Renal cortex interstitium (tissue), 15 donors: ENCODE measurements at places on chromosomes 12 and 14. TPM values are rescaled to one million over a fixed set of nuclear protein-coding genes. Genes with fewer than 3 reads are reported as not detected.
A peak's percentile ranks its signal among the peaks of the same experiment; 100 is the strongest.

TEX52 gene
- polyA plus RNA-seq = 0.89 TPM

AMN gene
- 42.7 TPM for polyA plus RNA-seq

VRTN gene
- not detected for polyA plus RNA-seq

FGF6 gene
- not detected for polyA plus RNA-seq

CEBPE gene
- 0.16 TPM for polyA plus RNA-seq

GLIPR1L1 gene
- 0.86 TPM for polyA plus RNA-seq

DNAI7 gene
- 9.0 TPM for polyA plus RNA-seq

MON2 gene
- polyA plus RNA-seq = 78.1 TPM

TNFAIP2 gene
- 38.0 TPM for polyA plus RNA-seq

DNA sequence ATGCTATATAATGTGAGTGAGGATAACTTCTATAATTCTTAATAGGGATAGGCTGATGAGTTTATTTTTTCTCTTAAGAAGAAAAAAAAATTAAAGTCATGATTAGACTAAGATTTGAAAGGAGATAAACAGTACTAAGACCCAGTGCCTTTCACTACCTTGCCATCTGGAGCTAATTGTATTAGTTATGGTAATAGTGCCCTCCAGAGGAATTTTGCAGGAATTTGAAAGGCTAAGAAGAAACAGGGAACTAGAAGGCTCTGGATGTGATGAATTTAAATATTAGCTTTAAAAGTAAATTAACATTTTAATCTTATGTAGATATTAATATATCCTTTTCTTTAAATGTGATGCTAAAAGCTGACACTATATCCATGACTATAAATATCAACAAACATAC, 36.6 kb upstream of the PIK3C2G start:
- no peak for DNase-seq

- DNase-seq = no peak
Measured at GRCh38 chr14:39303115-39303514, 69.4 kb downstream of the MIA2 start.

GRCh38 chr12:123398550-123399254, 14.8 kb downstream of the KMT5A start:
- no peak for DNase-seq

GRCh38 chr14:64891839-64892375, 12.2 kb upstream of the SPTB start:
- peak; percentile 55 for DNase-seq

- DNase-seq = no peak
Measured at GRCh38 chr12:43942379-43942778, 106.5 kb downstream of the TMEM117 start.

- no peak for DNase-seq
Measured at GRCh38 chr12:9367828-9368227, 159.6 kb upstream of the PZP start.

GRCh38 chr14:59475709-59476108, 8.5 kb downstream of the L3HYPDH start:
- no peak for DNase-seq

GRCh38 chr12:21818627-21819026, 44.1 kb upstream of the KCNJ8 start:
- DNase-seq = no peak
